Non-pigmented ciliary epithelial cell (primary cell): ENCODE measurements at places on chromosomes 12 and 14.
A peak's percentile ranks its signal among the peaks of the same experiment; 100 is the strongest.

- no peak for DNase-seq
Measured at GRCh38 chr12:130574402-130574801, 141.7 kb downstream of the RIMBP2 start.

- DNase-seq = no peak
Measured at GRCh38 chr14:54048736-54049135, 92.1 kb upstream of the BMP4 start.

GRCh38 chr14:49173765-49174373 lies 412.3 kb downstream of the RPS29 start:
- peak; percentile 37 for DNase-seq

GRCh38 chr12:118467641-118468305 lies 91.4 kb downstream of the SUDS3 start:
- DNase-seq = no peak

- no peak for DNase-seq
Measured at GRCh38 chr12:10829994-10830393, 3.8 kb upstream of the TAS2R10 start.

GRCh38 chr14:103518422-103519042 lies 4.1 kb downstream of the CKB start:
- no peak for DNase-seq

DNA sequence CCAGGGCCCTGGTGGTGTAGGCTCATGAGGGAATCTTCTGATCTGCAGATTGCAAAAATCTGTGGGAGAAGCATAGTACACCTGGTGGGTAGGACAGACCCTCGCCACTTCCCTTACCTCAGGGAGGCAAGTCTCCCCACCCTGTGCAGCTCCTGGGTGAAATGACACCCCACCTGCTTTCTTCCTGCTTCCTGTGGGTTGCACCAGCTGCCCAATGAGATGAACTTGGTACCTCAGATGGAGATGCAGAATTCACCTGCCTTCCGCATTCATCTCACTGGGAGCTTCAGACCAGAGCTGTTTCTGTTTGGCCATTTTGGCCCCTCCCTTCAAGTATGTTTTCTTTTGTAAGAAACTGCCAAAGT lies 4.7 kb downstream of the CLEC2D start:
- no peak for DNase-seq

- no peak for DNase-seq
Measured at GRCh38 chr12:69509308-69509736, 39.1 kb downstream of the FRS2 start.

GRCh38 chr14:99137913-99138571 lies 134.0 kb downstream of the BCL11B start:
- DNase-seq = no peak

DNA sequence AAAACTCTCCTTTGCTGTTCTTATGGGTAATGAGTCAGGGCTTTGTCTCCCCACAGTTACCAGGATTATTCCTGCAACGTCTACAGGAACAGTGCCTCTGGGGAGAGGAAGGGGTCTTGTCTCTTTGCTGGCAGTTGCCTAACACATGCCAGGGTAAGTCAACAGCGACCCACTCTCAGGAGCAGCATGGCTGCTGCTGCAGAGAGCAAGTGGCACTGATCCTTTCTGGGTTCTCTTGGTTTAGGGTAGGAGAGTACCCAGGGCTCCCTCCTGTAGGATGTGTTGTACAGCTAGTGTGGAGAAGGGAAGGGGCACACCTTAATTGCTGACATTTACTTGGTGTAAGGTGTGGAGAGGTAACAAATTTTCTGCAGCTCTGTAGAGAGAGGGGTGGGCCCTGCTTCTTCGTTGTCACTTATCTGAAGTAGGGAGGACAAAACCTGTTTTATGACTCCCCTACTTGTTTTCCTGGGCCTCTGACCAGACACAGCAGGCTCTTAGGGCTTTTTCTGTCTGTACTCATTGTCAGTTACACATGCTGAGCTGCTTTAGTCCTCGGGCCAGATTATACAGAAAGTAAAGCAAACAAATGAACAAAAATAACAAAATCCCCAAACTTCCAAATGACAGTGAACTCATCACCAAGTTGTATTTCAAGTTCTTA lies 168.2 kb downstream of the ACSS3 start:
- DNase-seq = no peak

- DNase-seq = no peak
Measured at GRCh38 chr14:31206536-31207286, 882 bp downstream of the HECTD1 start.

- no peak for DNase-seq
Measured at GRCh38 chr14:61494018-61494417, 172.6 kb downstream of the PRKCH start.

GRCh38 chr12:70366581-70367257 lies 629 bp downstream of the KCNMB4 start:
- no peak for DNase-seq

- DNase-seq = no peak
Measured at GRCh38 chr12:112855375-112855774, 51.4 kb upstream of the OAS1 start.

- no peak for DNase-seq
Measured at GRCh38 chr12:118520214-118521035, 144.1 kb downstream of the SUDS3 start.

DNA sequence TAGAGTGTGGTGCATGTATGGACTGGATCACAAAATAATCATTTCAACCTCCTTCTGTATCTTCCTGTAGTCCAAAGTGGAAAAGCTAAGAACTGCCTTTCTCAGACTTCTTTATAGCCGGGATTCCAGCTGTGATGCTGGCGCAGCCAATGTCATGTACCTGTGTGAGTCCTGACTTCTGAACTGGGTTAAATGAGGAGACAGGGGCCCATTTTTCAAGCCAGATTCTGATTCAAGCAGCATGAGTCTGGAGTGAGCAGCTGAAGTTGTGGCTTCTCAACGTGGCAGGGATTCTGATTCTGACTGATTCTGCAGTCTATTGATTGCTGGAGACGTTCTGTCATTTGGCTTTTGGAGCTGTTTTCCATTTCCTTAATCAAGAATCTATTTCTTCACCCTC lies 111.2 kb downstream of the ST8SIA1 start:
- DNase-seq = no peak

- DNase-seq = no peak
Measured at GRCh38 chr12:615620-616019, 47.6 kb downstream of the NINJ2 start.

DNA sequence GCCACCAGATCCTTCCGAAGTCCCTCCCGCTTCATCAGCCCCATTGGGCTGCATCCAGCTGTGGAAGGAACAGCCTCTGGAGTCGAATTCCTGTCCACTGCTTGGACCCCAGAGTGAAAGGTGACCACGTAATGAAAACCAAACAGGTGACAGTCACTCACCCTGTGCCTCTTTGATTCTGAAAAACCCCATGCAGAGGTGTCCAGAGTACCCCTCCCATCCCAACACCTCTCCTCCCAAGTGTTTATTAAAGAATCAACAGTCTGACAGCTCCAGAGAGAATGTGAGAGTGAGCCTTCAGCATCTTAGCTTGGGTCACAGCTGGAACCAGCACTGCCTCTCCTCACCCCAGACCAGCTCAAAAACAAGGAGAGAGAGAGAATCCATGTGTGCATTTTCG lies 178.6 kb upstream of the NOS1 start:
- no peak for DNase-seq
